Activated CD4-positive, alpha-beta T cell treated with anti-CD3 and anti-CD28 coated beads, Interleukin-2, amount 50 U/mL, for 4 hours (primary cell): ENCODE measurements at places on chromosomes 6 and 20.
A peak's percentile ranks its signal among the peaks of the same experiment; 100 is the strongest.

DNA sequence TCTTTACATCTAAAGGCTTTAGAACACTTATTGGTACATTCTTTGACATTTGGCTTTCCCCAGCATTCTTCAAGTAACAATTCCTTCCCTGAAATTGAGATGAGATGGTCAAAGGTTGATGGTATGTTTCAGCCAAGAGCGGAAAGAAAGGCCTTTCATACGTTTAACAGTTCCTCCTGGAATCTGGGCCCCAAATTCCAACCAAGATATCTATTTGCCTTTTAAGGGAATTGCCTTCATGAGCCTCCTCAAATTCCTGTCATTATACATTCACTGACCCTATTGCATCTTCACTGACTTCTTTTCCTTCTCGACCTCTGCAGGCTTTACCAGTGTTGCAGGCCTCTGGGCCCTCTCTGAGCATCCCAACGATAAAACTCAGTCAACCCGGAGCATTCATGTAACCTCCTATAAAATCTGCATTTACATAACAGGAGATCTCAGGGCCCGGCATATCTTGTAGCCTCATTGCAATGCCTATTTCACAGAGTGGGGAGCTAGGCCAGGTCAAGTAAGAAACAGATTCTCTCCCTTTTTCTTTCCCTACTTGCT, 18.3 kb upstream of the WFDC9 start:
- no peak for DNase-seq

DNA sequence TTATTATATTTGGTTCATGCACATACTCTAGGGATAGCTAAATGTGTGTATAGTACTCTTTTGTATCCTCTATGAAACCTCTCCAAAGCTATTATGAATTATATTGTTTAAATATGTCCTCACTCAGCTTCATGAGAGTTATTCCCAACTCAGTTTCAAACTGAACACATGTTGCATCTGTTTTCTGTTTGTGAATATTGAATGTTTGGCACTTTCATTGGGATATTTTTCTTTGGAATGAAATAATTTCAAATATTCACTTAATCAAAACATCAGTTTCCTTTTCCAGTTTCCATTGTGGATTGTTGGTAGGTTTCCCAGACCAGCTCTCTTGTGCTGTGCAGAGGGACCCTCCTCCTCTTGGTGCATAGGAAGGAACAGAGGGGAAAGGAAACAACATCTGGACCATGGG, 46.6 kb downstream of the HDAC2 start:
- DNase-seq = no peak

GRCh38 chr6:144478483-144478882, 193.3 kb downstream of the UTRN start:
- no peak for DNase-seq

DNA sequence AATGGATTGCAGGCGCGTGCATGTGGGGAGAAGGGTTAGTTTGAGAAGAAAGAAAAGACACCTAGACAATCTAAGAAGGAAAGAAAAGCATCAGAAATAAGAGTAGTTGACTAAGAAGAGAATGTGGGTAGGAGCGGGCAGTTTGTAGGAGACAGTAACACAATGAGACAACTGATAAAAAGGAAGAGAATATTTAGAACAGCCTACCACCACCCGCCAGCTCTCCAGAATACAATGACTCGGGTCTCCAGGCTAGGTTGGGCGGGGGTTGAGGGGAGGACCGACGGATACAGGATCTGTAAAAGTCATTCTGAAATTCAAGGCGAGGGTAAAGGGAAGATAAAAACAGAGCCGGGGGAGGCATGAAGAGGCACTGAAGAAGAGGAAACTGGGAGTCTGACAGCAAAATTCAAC, 712 bp downstream of the ABHD16A start:
- peak; percentile 26 for DNase-seq

- DNase-seq = no peak
Measured at GRCh38 chr20:58436868-58437645, 48.0 kb downstream of the VAPB start.

GRCh38 chr6:44227148-44227793, 3.9 kb downstream of the SLC29A1 start:
- DNase-seq = no peak

DNA sequence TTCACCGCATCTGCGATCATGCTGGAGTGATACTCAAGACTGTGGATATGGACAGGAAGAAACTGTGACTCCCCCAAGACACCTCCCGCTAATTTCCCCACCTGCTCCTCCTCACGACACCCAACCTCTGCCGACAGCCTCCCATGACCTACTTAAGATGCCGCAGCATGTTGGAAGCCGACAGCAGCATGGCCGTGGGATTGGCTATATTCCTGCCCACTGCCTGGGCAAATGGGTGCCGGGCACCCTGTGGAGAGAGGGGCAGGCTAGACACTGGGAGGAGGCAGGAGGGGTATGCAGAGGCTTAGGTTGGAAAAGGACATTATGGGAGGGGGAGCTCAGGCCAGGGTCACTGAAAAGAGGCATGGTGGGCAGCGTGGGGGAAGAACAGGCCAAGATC, 4.5 kb downstream of the IDH3B start:
- DNase-seq = no peak

- DNase-seq = no peak
Measured at GRCh38 chr20:47502271-47503239, 868 bp downstream of the NCOA3 start.

DNA sequence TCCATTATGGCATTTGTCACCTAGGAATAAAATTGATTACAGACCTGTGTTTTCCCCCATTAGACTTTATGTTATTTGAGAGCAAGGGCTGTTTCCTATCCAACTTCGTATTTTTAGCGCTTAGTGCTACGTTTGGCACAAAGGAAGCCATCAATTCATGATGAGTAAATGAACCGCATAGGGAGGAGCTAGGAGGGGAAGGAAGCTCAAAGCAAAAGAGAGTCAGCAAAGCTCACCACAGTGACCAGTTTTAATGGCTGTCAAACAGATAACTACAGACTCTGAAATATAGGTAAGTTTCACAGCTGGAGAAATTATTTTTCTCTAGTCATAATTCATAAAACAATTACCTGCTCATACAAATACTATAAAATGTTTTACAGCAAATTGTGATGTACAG, 6.9 kb upstream of the SAMD3 start:
- no peak for DNase-seq

- no peak for DNase-seq
Measured at GRCh38 chr6:99366852-99367251, 17.4 kb upstream of the FAXC start.

DNA sequence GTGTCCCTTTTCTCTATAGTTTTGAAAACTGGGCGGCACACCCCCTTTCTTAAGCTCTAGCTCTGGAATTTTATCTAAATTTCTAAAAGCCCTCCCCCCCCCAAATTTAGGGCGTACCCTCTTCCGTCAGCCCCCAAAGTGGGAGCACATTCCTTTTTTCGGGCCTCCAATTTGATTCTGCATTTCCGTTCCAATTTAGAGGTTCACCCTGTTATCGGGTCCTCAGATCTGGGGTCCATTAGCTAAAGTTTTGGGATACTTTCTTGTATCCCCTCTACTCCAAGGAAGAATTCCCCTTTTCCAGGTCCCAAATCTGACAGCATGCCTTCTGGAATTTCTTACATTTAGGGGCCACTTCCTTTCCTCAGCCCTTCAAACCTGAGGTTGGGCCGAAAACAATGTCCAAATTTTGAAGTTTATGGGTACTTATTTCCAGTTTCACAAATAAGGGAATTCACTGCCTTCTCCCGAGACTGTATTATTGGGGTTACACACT, 796 bp downstream of the PHF20 start:
- DNase-seq = no peak

- DNase-seq = no peak
Measured at GRCh38 chr6:46305833-46306232, 135.1 kb upstream of the ENPP5 start.

- no peak for DNase-seq
Measured at GRCh38 chr6:166394036-166394892, 11.5 kb upstream of the MPC1 start.

GRCh38 chr6:86192123-86192522, 549.4 kb upstream of the SYNCRIP start:
- DNase-seq = no peak

DNA sequence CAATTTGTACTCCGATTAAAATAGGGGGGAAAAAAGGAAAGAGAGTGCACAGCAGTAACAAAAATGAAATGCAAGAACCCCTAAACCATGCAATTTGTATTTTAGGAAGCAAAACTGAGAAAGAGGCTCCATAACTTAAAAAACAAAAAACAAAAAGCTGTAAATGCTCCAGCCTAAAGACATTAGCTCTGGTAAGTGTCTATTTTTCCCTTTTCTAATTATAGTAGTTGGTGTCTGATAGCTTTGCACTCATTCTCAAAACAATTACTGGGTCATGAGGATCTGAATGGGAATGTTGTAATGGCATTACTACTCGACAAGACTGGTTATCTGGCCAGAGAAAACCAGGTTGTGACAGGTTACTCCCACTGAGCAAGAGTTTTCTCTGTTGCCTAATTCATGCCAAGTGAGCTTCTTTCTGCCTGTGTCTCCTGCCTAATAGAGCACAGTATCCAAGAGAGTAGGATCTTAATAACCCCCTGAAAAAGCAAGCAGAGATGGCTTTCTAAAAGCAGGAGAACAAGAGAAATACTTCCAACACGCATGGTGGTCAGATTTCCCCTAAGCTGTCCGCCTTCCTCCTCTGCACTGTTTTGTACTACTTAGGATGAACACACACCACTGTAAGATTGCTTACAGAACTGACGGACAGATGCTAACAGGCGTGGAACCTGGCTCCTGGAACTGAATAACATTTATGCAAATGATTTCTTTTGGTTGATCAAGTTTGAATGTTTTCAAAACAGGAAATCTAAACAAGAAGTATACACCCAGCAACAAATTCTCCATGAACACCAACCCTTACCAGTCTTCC, 86.4 kb downstream of the FKBP5 start:
- no peak for DNase-seq

DNA sequence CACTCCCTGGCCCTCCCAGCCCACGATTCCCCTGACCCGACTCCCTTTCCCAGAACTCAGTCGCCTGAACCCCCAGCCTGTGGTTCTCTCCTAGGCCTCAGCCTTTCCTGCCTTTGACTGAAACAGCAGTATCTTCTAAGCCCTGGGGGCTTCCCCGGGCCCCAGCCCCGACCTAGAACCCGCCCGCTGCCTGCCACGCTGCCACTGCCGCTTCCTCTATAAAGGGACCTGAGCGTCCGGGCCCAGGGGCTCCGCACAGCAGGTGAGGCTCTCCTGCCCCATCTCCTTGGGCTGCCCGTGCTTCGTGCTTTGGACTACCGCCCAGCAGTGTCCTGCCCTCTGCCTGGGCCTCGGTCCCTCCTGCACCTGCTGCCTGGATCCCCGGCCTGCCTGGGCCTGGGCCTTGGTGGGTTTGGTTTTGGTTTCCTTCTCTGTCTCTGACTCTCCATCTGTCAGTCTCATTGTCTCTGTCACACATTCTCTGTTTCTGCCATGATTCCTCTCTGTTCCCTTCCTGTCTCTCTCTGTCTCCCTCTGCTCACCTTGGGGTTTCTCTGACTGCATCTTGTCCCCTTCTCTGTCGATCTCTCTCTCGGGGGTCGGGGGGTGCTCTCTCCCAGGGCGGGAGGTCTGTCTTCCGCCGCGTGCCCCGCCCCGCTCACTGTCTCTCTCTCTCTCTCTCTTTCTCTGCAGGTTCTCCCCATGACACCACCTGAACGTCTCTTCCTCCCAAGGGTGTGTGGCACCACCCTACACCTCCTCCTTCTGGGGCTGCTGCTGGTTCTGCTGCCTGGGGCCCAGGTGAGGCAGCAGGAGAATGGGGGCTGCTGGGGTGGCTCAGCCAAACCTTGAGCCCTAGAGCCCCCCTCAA, at the start of gene LTA:
LTA (plus strand) TSS at position 249 of the 871 bp plus-strand sequence; CDS start at position 703, 454 bp downstream.
- DNase-seq = peak; percentile 73

- DNase-seq = no peak
Measured at GRCh38 chr6:138307816-138308730, 69.6 kb upstream of the SMIM28 start.

DNA sequence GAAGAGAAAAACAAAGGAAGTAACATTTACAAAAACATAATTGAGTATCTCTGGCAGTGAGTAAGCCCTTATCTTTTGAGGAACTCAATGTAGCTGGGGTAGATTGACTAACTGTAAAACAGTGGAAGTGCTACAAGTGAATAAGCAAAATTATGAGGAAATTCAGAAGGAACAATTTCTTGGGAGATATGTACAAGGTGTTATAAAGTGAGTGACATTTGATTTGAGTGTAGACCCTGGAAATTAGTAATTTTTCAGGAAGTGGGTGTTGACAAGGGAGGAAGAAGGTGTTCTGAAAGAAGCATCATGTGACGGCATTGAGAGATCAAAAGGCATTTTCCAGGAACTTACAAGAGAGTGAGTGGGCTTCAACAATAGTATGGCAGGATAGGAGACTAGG, 22.2 kb downstream of the XRN2 start:
- DNase-seq = no peak

DNA sequence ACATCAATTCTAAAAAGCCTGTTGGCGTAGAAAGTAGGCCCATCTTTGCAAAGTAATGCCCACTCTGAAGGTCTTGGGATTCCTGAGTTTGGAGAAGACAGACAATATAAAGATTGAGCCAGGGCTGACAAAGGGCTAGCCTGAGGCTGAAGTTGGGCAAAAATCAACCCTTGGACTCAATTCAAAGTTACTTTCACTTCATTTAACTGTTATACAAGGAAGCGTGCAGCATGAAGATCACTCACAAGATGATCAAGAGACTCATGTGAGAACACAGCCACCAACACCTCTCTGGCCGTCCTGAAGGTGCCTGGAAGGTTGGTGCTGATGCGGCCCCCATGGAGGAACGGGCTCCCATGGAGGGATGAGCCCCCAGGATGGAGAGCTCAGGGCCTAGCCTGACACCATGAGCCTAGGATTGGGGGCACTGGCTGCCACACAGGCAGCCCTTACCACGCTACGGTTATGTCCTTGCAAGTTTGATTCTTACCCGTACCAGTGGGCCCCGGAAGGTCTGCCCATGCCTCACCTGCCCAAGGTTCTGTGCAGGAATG, 26.6 kb downstream of the FOXC1 start:
- DNase-seq = no peak

GRCh38 chr20:51026269-51026668, 3.4 kb upstream of the KCNG1 start:
- no peak for DNase-seq

DNA sequence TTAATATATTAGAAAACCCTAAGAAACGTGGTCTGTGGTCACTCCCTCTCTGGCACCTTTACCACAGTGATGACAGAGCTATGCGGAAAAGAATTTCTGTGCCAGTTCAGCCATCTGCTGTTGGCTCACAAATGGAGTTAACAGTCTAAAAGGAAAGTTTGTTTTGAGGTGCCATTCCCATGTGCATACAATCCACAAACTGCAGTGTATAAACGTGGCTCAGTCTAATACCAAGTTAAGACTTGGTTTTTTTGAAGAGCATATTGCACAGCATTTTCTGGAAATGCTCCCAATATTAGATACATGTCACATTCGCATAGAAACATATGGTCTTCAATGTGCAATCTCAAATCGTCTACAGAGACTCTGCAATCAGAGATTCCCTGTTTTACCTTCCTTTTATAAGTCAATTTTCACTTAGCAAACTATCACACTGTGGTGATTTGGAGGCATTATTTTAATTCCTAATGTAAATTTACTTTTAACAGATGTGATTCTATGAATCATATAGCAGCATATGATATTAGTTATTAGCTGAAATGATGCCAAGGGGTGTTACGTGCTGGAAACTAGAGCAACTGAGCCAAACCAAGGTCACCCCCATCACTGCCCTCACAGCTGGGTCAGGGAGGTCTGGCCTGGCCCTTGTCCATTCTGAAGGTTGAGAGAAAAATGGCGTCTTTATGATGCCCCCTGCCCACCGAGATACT, 383.5 kb downstream of the PRKN start:
- no peak for DNase-seq
